ENCODE measurements at places on chromosomes 6 and 20.

DNA sequence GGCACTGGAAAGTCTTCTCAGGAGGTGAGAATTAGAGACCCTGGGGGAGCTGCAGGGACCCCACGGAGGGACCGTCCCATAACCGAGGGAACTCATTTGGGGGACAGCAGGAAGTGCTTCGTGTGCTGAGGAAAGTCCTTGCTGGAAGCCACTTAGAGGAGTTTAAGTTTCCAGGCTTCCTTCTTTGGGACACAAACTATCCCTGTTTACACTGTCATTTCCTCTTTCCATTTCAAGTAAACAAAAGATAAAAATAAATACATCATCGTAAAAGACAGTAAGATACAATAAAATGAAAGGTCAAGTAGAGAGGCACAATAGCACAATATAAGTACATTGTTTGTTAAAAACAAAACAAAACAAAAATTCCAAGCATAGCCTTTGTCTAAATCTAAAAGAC lies 101.2 kb downstream of the TTLL2 start:
- no peak for DNase-seq

DNA sequence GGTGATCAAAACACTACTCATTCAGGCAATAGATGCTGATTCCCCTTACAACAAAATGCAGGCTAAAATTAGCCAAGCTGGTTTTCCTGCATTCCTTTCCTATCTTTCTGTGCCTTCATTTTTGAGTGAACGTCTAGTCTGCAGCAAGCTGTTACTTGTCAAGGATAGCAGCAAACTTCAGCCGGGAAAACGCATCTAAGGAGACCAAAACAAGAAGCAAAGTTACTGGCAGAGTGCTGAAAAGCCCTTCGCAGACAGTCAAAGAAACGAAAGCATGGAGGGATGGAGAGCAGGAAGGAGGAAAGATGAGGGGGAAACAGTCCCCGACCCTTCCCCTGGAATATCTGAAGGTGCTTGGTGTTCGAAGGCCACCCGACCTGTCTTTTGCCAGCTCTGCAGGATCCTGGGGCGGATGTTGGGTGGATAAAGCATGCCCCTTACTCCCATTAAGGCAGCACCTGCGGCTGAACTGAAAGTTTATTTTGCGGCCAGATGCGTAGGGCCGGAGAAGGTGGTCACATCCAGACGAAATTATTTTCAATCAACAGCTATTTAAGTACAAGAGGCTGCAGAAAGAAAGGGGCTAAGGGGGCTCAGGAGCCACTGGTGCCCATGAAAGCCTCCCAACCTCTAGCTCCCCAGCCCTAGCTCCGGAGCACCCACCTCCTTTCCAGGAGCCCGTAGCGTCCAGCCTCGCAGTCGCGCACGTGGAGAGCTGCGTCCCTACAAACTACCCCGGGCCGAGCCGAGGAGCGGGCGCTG lies 538 bp downstream of the FERMT1 start:
- DNase-seq = peak; percentile 18

DNA sequence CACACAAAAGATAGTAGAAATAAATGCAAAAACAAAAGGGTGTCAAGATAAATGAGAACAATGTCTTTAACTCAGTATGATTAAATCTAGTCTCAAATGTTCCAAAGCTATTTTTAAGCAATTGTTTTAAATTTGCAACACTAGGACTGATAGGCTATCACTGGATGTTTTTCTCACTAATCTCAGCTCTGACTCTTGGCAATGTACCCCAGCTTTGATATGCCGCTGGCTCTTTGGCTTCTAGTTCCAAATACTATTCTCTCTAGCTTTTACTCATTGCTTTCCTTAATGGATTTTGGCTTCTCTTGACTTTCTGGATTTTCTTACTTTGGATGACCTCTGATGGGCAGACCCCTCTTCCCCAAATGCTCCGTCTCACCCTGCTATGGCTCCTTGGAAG lies 116.0 kb upstream of the SLC35B3 start:
- no peak for DNase-seq

GRCh38 chr6:76876922-76877553 lies 586.3 kb downstream of the HTR1B start:
- DNase-seq = peak; percentile 35

- DNase-seq = no peak
Observed at GRCh38 chr6:100453701-100454521, 10.8 kb downstream of the SIM1 start.

DNA sequence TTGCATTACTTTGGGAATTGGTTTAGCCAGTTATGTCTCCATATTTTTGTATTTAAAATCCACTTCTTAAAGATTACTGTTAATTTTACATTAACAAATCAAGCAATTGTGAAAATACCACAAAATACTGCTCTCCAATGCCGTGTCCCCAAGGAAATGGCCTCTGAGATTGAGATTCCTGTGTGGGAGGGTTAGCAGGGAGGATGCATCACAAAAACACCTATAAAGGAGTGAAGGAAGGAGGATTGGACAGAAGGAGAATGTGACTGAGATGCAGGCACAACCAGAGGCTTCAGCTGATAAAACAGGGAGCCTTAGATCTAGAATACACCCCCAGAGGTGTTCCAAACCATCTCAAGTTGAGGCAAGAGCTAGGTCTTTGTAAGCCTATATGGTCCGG lies 34.2 kb upstream of the NKAIN2 start:
- DNase-seq = no peak

DNA sequence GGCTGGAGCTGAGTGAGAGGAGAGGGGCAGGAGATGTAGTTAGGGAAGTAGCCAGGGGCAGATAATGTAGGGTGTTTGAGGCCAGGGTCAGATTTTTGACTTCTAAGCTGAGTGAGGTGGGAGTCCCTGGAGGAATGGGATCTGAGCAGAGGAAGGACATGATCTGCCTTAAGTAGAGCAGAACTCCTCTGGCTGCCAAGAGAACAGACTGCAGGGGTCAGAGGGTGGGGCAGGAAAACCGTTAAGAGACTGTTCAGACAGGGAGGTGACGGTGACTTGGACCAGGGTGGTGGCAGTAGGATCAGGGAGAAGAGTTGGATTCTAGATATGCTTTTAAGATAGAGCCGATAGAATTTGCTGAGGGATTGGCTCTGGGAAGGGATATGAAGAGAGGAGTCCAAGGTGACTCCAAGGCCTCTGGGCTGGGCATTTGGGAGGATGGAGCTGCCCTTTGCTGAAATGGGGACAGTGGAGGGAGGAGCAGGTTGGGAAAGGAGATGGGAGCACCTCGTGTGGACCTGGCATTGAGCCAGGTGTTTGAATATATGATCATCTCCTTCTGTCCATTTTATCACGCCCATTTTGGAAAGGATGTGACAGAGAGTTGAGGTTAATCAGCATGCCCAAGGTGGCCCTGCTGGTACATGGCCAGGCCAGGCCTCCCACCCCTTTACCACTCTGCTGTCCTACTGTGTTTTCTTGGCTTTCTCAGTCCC lies 18.8 kb downstream of the EYA2 start:
- no peak for DNase-seq

DNA sequence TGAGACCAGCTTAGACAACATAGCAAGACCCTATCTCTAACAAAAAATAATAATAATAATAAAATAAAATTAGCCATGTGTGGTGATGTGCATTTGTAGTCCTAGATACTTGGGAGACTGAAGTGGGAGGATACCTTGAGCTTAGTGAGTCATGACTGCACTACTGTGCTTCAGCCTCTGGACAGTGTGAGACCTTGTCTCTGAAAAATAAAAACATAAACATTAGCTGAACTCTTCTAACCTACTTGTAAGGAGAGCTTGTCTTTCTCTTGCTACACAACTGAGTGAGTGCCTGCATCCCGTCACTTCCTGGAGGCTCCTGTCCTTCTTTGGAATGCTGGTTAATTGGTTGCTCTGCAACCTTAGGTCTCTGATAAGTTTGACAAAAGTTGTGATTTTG lies 5.1 kb upstream of the DBNDD2 start:
- DNase-seq = peak; percentile 32

DNA sequence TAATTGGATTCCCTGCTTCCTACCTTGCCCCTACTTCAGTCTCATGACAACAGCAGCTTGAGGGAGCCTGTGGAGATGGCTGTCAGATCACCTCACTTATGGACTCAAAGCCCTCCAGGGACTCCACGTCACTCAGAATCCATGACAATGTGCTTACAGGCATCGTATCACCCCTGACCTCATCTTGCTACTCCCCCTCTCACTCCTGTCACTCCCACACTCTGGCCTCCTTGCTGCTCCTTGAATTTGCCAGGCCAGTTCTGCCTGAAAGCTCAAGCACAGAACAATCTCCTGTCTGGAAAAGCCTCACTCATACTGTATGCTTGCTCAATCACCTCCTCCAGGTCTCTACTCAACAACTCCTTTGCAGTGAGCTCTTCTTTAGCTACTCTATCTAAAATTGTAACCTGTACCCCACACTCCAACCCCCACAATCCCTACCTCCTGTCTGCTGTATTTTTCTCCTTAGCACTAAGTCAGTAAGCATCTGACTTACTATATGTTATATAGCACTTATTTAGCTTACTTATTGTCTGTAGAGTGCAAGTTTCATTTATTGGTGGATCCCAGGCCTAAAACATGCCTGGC lies 10.7 kb upstream of the GSTA4 start:
- DNase-seq = no peak

- no peak for DNase-seq
Observed at GRCh38 chr20:24776755-24777271, 172.3 kb upstream of the CST7 start.

GRCh38 chr6:130026859-130027258 lies 8.5 kb downstream of the L3MBTL3 start:
- peak; percentile 71 for DNase-seq

- DNase-seq = no peak
Observed at GRCh38 chr6:98836962-98837944, 2.9 kb downstream of the POU3F2 start.

DNA sequence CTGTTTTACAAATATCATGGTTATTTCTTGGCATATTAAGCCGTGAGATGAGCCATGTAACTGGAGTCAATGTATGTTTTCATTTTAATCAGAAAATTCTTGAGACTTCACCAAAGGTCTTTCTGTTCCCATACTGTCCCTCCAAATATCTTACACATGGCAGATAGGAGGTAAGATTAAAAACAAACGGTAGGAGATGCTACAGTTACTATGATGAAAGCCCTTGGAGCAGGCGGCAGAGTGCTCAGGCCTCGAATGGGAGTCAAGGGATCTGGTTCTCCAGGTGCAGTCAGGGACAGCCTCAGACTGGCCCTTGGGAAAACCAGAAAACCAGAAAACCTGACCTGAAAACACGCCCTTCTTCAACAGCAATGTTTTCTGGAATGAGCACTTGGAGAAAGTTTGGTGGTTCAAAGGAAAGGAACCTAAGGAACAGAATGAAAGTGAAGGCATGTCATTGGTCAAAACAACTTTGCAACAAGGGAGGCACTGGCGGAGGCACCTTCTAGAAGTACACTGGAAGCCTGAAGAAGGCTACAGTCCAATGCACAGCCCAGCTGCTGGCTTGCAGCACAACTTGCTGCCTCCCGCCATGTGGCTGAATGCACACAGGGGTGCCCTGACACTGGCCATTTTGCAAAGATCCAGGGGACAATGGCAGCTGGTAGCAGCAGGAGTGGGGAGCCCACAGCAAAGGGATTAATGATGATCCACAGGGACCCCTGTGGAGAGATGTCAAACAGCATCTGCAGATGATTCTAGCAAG lies 17.4 kb upstream of the FOXO3 start:
- DNase-seq = no peak

- peak; percentile 58 for DNase-seq
Observed at GRCh38 chr6:113623129-113623528, 234.0 kb upstream of the MARCKS start.

- DNase-seq = no peak
Observed at GRCh38 chr6:35678021-35678654, 10.6 kb downstream of the FKBP5 start.

DNA sequence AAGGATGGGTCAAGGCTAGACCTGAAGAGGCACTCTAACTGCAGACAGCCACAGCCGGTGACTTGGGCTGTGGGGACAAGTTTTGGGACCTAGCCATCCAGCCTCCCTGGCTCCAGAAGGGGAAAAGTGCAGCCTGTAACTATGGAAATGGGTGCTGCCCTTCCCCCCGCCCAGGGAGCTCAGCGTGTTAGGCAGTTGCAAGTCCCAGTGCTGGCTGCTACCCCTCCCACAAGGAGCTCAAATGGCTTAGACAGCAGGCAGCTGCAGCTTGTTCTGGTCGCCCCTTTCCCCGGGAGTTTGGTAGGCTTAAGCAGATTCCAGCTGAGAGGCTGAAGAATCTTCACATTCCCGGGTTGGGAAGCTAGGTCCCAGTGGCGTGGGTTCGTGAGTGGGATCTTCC lies 162.6 kb downstream of the FAM83B start:
- no peak for DNase-seq

DNA sequence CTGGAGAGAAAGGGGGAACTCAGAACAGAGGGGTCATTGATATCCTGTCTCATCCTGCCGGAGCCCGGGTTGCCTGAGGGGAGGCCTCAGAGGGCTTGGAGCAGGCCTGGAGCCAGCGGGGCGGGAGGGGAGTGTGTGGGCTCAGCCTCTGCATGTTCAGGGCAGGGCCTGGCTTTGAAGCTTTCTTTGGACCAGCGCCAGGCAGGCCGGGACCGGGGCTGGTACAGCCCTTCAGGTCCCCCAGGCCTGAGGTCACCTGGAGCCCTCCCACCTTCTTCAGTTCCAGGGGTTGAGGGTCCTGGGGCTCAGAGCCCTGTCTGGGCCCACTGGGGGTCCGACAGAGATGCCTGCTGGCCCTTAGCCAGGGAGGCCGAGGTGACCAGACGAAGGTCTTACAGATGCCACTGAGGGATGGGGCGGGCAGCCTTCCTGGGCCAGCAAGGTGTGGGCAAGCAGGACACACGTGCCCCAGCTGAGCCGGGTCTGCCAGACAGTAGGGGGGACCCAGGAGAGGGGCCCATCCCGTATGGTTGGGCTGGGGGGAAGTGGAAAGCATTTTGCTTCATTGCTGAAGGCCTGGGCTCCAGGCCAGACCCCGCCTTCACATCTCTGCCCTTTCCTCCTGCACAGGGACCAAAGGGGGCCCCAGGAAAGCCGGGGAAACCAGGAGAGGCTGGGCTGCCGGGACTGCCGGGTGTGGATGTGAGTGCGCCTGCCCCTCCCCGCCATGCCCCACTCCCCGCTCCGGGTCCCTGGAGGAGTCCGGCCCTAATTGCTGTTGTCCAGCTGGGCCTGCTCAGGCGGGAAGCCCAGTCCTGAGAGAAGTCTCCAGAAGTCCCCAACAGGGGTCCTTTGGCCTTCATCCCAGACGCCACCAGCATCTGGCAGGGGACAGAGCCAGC lies 2.0 kb downstream of the COL9A3 start:
- peak; percentile 52 for DNase-seq

DNA sequence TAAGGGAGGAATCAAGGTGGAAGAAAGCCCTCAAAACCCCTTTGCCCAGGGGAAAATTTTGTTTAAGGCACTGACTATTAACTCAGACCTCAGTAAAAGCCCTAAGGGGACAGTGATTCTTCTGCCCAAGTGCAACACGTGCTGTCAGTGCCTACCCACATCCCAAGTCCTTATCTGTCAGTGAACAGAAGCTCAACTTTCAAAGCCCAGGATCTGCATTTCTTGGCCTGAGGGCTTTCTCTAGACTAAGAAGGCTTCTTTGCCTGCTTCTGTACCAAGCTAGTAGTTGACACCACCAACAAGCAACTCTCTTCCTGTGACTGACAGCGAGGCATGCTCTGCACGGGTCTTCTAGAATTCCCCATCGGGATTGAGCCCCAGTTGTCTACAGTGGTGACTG lies 416.0 kb upstream of the SPTLC3 start:
- no peak for DNase-seq

GRCh38 chr6:11994875-11995461 lies 17.1 kb upstream of the HIVEP1 start:
- DNase-seq = peak; percentile 44
